CD4-positive, alpha-beta T cell treated with Interleukin-4 for 4 hours (primary cell): ENCODE measurements at places on chromosomes 1 and 21.
A peak's percentile ranks its signal among the peaks of the same experiment; 100 is the strongest.

- no peak for DNase-seq
Observed at GRCh38 chr1:221336126-221336525, 405.8 kb downstream of the DUSP10 start.

DNA sequence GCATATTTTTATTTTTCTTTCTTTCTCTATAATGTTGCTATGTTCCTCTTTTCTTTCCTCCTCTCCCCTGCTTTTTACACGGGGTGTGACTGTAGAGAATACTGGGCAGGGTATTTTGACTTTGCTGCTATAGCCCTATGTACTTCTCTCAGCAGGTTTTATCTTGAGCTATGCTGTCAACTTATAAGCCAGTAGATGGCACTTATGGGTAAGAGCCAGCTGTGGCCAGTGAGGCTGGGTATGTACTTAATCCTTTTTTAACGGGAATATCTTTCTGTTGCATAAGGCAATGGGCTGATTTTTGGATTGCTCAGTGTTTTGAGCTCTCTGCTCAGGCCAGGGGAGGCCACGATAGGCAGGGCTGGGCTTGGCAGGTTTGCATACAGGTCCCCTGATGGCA is 99.0 kb downstream of the KCNK2 start:
- DNase-seq: no peak

DNA sequence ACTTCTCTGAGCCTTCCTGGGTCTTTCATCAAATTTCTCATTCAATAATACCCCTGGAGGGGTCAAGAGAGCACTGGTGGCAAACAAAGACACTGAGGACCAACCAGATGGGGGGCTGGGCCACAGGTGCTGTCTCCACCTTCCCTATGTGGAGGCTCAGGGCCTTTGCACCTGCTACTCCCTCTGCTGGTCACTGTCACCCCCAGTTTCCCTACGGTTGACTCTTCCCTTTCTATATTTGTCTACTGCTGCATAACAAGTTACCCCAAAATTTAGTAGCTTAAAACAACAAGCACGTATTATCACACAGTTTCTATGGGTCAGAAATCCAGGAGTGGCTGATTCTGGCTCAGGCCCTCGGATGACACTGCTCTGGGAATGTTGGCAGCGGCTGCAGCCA is 138.8 kb upstream of the RUNX3 start:
- no peak for DNase-seq

DNA sequence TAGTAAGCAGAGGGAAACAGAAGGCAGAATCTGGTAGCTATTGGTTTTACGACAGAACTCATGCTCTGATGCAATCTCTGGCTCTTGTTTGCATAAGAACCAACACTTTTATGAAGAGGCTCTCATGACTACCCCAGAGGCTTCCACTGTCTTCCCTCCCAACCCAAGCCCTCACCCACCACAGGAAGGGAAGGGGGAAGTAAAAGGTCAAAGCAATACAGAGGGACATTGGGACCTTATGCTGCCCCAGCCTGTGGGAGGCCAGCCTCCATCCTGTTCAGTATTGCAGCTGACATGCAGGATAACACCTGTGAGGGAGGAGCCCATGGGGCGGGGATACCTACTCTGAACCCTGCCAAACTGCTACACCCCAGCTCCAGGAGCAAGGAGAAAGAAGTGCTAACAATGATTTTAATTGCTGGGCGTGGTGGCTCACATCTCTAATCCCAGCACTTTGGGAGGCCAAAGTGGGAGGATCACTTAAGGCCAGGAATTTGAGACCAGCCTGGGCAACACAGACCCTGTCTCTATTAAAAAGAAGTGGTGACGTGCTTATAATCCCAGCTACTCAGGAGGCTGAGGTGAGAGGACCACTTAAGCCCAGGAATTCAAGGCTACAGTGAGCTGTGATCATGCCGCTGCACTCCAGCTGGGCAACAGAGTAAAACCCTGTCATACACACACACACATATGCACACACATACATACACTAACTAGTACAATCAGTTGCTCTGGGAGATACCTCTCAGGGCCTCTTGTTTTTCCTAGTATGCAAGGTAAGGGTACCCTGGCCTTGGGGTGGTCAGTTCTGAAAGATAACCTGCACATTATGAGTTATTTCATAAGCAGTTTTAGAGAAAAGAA is 9.5 kb downstream of the MR1 start:
- DNase-seq: no peak

DNA sequence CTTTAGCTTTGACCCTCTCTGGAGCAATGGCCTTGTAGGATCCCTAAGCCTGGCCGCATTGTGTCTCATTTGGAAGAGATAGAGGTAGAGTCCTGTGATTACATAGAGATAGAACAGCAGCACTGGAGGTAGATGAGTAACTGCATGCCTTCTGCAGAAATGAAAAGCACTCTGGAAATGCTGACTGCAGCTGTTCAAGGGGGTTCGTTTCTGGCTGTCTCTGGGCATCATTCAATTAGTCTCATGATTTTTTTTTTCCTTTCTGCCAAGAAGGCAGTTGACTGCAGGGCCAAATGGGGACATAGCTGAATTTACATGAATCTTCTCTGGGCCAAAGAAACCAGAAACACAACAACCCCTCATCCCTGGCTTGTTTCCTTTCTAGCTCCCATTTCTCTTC is 28.1 kb upstream of the SNX27 start:
- DNase-seq: no peak

DNA sequence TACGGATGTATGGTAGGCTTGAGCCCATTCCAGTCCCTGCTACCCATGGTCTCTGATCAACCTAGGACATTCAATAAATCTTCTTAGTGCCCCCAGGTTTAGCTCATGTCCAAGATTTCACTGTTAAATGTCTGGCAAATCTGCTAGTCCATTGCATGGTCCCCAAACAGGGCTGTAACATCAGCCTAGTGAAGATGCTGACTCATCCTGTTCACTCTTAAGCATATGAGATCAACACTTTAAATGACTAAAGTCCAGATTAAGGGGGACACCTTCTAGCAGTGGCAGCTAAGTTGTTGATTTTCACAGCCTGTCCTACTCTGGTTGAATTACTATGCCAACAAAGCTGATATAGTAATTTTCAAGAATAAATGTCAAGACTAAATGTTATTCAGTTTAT is 46.5 kb upstream of the NUF2 start:
- DNase-seq: no peak

DNA sequence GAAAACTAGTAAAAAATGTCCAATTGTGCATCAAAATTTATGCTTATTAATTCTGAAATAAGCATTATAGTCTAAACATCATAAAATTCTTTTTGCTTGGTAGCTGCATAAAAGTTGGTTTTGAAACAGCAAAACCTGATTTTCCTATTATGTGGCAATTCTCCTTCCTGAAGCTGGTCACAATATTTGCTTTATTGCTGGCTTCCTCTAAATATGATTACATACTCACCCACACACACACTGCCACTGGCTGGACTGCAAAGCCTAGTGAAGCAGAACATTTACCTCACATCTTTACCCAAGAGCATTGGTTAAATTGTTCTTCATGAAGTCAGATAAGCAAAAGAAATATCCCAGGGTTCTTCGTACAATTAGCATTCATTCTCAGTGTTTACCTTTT is 103.0 kb downstream of the NR5A2 start:
- DNase-seq: no peak

DNA sequence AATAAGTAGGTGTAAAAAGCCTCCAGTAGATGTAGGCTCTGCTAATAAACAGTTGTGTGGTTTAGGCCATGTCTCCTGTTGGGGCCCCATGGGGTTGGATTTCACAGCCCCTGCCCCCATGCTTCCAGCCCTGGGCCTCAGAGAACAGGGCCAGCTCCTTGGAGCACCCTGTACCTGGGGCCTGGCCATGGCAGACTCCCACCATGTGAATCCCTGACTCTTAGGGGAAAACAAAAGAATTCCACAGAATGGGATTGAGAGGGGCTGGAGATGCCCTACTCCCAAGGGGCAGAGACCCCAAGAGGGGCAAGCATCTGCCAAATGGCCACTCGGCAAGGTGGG is 11.5 kb downstream of the LRP8 start:
- no peak for DNase-seq

DNA sequence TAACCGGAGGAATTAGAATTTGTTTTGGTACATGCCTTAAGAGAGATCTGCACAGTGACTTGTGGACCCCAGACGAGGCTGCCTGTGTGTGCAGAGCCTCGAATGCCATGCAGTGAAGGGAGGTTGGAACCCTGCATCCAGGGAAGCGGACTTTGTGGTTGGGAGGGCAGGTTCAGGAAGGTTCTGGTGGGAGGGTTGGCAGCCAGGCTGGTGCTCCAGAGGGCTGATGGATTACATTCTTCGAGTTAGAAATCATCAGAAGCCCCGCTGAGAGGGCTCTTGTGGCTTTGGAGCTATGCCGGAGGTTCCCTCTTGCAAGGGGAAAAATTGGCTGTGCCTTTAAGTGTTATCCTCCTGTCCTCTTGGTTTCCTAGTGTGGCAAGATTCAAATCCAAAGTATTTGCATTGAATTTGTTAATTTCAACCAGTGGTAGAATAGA is 21.1 kb downstream of the ROR1 start:
- DNase-seq: no peak

DNA sequence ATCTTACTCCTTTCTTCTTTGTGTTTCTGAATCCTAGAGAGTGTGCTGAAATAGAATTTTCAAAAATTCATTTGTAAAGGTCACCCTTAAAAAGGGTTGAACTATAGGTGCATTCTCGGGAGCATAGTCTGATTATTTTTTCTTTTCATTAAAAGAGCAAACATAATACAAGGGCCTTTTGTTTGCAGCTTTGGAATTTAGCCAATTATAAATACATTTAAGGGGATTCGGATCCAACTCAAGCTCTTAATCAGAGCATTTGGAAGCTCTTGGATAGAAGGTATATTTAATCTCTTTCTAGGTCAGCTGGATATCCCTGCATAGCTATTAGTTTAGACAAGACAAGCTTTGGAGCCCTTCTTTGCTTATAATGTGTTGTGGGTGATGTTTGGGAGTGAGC is 321.7 kb downstream of the HHAT start:
- no peak for DNase-seq

GRCh38 chr21:44497703-44498126 is 42.3 kb downstream of the KRTAP10-1 start:
- no peak for DNase-seq

- no peak for DNase-seq
Observed at GRCh38 chr1:17304151-17304825, 3.7 kb upstream of the PADI4 start.

DNA sequence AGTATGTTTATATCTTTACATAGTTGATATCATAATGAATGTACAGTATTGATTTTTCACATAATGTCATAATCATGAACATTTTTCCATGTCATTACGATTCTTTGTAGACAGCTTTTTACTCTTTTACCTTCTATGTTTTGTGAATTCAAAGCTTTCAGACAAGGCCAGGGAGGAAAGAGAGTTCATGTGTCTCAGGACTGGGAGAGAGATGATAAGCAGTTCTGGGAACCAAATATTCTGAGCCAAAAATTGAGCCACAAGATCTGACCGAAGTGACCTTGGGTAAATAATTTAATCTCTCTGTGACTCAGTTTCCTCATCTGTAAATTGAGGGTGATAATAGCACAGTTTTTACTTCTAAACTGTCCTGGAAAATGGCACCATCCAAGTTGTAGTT is 31.8 kb downstream of the CSF1 start:
- DNase-seq: no peak

- DNase-seq: no peak
Observed at GRCh38 chr1:94614168-94614815, 72.7 kb upstream of the F3 start.

DNA sequence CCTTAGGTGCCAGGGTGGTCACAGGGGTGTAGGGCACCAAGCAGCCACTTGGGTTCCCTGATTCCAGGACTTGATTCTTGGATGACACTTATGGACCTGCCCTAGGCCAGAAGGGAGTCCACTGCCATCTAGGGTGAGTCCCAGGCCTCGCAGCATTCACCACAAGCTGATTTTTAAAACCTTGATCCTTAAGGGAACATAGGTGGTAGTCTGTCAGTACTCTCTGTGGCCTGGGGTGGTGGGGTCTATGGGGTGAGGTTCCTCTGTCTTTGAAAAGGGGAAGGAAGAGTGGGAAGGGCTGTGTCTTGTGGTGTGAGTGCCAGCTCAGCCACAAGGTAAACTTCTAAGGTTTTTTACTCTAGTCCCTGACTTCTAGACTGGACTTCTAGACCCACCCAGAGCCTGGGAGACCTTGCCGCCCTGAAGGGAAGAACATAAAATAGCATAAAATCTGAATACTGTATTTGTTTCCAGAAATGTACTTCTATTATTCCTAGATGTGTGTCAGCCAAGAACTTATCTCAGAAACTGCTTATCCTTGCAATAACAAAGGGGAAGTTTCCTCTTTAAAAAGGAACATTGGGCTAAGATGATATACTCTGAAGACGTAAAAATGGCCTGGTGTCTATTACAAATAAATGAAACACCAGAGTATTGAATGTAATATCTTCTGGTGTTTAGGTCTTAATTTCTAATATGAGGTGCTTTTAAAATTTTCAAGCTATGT is 757.3 kb downstream of the LTN1 start:
- DNase-seq: no peak

GRCh38 chr21:42554251-42554961 is 40.8 kb downstream of the SLC37A1 start:
- no peak for DNase-seq

DNA sequence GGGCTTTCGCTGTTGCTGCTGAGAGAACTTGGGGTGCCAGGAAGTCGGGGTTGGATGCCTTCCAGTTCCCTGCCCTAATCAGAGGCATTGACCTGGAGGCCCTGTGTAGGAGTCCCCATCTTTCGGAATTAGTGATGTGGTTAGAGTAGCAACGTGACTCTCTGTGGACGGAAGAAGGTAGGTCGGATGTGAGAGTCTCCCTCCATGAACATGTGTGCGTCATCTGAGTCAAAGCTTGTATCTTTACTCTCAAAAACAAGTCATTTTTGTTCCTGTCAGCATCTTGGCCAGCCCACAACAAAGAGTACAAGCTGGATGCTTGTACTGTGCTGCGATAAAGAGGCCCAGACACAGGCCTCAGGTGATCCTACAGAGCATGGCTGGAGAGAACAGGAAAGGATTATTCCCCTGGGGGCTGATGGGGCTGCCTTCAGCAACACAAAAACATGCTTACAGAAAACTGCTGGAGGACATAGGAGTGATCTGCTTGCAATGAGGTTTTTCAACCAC is 31.0 kb upstream of the IL10 start:
- DNase-seq: peak; percentile 94
